ENCODE measurements at places on chromosomes 7 and 10. TPM values are rescaled to one million over a fixed set of nuclear protein-coding genes. Genes with fewer than 3 reads are reported as not detected.

Gene SEC24C
- total RNA-seq: 64.3 TPM

Gene ANKRD22
- not detected for total RNA-seq

Gene PBLD
- total RNA-seq: 3.7 TPM

Gene ELN
- total RNA-seq: 0.89 TPM

Gene MBL2
- total RNA-seq: not detected

Gene MNX1
- not detected for total RNA-seq

Gene HNRNPA2B1
- total RNA-seq: 92.5 TPM

Gene SDHAF3
- 17.9 TPM for total RNA-seq

Gene THSD7A
- 0.50 TPM for total RNA-seq

Gene MET
- 128 TPM for total RNA-seq

Gene HOXA9
- total RNA-seq: 8.6 TPM

Gene LRRC18
- not detected for total RNA-seq

Gene ZNF3
- total RNA-seq: 23.4 TPM

Gene PRKG1
- total RNA-seq: 26.3 TPM

Gene PILRA
- total RNA-seq: 0.12 TPM

Gene SMIM30
- total RNA-seq: 64.9 TPM

All from uterine smooth muscle cell (primary cell).